ENCODE measurements at places on chromosomes 16 and 17.

GRCh38 chr17:17448076-17448475 is 28.7 kb upstream of the MED9 start:
- no peak for DNase-seq

DNA sequence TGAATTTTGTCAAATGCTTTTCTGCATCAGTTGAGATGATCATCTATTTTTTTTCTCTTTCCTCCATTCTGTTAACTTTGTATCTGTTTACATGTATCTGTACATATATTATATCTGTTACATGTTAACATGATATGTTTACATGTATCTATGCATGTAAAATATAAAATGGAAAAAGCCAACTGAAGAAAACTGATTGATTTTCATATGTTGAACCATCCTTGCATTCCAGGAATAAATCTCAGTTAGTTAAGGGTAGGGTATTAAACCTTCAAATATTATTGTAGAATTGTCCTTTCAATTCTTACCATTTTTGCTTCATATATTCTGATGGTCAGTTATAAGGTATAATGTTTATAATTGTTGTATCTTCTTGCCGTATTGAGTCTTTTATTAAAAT is 336.1 kb downstream of the ZFHX3 start:
- DNase-seq: no peak

- DNase-seq: no peak
Observed at GRCh38 chr17:18070861-18071340, 16.8 kb upstream of the DRG2 start.

DNA sequence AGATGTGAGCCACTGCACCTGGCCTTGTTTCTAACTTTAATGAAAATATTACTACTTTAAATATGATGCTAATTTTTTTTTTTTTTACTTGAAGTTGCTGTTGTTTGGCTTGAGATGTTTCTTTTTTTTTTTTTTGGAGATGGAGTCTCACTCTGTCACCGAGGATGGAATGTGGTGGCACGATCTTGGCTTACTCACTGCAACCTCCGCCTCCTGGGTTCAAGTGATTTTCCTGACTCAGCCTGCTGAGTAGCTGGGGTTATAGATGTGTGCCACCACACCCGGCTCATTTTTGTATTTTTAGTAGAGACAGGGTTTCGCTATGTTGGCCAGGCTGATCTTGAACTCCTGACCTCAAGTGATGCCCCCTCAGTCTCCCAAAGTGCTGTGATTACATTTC is 23.6 kb downstream of the IGSF6 start:
- DNase-seq: no peak

- no peak for DNase-seq
Observed at GRCh38 chr16:57960310-57960709, 10.6 kb downstream of the CNGB1 start.

DNA sequence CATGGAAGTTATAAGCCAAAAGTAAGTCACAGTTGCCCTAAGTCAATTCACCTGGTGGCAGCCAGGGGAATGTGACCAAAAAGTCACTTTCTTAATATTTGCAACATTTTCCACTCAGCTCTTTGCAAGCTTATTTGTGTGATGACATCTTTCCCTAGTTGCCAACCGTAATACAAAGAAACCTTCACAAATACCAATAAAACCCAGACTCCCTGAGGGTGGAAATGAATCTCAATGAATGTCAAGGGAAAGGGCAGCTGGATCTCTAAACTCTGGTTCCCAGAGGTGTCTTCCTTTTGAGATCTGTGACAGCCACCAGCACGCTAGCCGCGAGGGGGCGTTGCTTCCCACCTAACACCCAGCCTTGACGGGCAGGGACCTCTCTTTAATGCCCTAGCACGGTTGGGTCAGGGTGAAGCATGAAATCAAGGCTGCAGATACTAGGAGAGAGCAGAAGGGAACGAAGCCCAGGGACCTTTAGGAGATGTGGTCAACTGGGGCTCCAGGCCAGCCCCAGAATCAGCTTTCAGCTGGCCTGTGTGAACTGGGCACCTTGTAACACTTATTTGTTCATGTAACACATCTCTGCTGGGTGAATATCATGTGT is 82.2 kb downstream of the CMC2 start:
- no peak for DNase-seq

DNA sequence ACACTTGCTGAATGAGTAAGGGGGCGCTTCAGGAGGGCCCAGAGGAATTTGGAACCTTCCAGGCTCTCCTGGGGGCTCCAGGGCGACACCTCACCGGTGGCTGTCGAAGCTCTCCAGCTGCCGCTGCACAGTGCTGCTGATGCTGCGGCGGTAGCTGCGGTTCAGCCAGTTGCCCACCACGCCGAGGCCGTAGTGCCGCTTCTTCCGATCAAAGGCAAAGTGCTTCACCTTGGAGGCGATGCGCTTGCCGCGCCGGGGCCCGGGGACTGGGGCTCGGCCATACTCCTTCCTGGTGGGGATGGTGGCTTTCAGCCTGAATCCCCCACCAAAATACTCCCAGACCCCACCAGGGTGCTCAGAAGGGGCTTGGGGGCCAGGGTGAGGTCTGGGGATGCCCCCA is 9.3 kb downstream of the AANAT start:
- no peak for DNase-seq

Measured in NCI-H1092 (cell line).